ENCODE measurements at places on chromosomes 13 and 19.

GRCh38 chr13:108933061-108933460, 303.6 kb downstream of the MYO16 start:
- no peak for DNase-seq

DNA sequence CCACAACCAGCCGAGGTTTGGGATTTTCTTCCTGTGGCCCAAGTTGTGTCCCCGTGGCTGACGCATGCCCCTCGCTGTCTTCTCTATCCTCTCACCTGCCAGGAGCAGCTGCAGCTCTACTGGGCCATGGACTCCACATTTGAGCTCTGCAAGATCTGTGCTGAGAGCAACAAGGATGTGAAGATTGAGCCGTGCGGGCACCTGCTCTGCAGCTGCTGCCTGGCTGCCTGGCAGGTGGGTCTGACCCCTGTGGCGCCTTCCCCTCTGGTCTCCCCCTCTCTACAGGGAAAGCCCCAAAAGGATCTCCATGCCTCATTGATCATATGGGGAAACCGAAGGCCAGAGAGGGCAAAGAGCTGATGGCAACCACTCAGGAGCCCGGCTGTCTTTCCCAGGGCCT, 14.6 kb downstream of the CBLC start:
- DNase-seq: no peak

- DNase-seq: no peak
These were observed 59.1 kb downstream of the CEBPG start for GRCh38 chr19:33432446-33433170.

GRCh38 chr13:110853235-110853721, 61.6 kb downstream of the ANKRD10 start:
- no peak for DNase-seq

DNA sequence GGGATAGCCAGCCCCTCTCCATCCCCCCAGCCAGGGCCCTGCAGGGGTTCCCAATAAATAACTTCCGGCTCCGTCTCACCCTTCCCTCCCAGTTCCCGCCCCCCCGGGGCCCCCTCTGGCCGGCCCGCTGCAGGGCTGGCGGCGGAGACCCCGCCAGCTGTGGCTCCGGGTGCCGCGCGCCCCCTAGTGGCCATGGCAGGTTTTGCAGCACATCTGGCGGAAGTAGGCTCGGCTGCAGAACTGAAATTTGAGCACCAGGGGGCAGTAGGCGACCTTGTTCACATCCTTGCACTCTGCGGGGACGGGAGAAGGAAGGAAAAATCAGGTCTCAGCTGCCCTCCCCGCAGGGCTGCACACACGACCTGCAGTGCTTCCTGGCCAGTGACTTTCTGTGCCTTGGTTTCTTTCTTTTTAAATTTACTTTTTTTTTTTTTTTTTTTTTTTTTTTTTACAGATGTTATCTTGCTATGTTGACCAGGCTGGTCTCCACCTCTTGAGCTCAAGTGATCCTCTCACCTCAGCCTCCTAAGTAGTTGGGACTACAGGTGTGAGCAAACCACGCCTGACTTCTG, 3.6 kb upstream of the MYO1F start:
- DNase-seq: no peak

DNA sequence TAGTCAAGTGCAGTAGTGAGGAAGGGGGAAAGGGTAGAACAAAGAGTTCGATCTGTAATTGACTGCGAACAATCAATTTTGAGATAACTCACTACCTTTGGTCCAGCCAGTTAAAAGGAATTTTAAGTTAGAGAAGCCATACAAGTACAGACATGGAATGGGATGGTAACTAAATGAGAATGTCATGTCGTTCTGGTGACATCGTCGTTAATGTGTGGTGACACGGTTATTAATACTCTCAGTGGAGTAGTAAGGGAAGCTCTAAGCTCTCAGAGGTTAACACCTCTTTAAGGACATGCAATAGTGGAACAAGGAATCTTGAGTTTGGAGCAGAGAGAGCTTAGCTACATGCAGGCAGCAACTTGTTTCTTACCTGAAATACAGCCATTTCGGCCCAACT, 154.9 kb upstream of the KLF12 start:
- no peak for DNase-seq

DNA sequence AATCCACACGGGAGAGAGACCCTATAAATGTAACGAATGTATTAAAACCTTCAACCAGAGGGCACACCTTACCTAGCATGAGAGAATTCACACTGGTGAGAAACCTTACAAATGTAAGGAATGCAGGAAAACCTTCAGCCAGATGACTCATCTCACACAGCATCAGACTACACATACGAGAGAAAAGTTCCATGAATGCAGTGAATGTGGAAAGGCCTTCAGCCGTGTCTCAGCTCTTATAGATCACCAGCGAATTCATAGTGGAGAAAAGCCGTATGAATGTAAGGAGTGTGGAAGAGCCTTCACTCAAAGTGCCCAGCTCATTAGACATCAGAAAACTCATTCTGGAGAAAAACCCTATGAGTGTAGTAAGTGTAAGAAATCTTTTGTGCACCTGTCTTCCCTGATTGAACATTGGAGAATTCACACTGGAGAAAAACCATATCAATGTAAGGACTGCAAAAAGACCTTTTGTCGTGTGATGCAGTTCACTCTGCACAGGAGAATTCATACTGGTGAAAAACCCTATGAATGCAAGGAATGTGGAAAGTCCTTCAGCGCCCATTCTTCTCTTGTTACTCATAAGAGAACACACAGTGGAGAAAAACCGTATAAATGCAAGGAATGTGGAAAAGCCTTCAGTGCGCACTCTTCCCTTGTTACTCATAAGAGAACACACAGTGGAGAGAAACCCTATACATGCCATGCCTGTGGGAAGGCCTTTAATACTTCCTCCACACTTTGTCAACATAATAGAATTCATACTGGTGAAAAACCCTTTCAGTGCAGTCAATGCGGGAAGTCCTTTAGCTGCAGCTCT, 16.0 kb downstream of the ZNF582 start:
- DNase-seq: no peak

DNA sequence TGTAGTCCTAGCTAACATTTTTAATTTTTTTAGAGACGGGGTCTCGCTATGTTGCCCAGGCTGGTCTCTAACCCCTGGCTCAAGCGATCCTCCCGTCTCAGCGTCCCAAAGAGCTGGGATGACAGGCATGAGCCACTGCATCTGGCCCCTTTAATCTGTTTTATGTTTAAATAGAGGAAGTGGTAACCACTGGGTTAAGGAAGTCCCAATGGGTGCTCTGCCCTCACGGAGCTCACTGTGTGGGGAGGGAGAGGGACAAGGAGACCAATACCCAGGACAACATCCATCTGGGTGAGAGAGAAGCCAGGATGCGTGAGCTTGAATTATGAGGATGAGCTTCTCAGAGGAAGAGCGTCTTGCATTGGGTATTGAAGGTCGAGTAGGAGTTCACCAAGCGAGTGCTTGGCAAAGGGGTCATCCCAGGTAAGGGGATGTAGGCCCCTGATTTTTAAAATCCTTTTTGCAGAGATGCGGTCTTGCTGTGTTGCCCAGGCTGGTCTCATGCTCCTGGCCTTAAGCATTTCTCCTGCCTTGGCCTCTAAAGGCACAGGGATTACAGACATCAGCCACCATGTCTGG, 13.8 kb downstream of the YJU2 start:
- DNase-seq: no peak

- DNase-seq: no peak
These were observed 13.0 kb downstream of the CIC start for GRCh38 chr19:42281827-42282762.

GRCh38 chr13:108950333-108951010, 321.1 kb downstream of the MYO16 start:
- no peak for DNase-seq

GRCh38 chr19:12782424-12783290, 7.3 kb upstream of the HOOK2 start:
- no peak for DNase-seq

GRCh38 chr19:42683917-42684513, 56.3 kb downstream of the PSG3 start:
- DNase-seq: no peak

DNA sequence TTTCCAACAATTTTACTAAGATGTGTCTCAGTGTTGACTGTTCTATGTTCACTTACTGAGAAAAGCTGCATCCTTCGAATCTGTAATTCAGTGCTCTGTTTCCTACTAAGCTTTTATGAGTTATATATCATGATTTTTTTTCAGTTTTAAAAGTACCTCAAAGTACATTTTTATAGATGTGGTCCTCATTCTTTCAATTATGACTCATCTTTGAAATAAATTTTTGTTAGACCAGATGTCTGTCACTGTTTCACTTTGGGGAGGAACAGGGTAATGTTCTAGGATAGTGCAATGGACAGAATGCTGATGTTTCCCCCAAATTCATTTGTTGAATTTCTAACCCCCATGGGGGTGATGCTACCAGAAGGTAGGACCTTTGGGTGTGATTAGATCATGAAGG, 74.8 kb downstream of the NALCN start:
- no peak for DNase-seq

DNA sequence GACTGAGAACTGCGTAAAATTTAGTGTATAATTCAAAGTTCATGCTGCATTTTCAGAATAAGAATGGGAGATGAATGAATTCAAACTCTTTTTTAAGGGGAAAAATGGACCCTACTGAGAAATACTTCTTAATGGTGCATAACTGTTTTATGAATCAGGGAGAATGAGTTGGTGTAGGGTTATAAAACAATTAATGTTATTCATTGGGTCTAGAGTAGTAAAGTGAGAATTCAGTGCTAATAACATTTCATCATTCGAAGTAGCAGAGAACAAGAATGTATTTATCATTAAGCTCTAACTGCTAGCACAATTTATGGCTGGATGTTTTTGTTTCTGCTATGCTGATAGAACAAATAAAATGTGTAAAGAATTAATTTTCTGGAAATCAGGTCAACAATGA, 310.2 kb downstream of the SLITRK5 start:
- no peak for DNase-seq

DNA sequence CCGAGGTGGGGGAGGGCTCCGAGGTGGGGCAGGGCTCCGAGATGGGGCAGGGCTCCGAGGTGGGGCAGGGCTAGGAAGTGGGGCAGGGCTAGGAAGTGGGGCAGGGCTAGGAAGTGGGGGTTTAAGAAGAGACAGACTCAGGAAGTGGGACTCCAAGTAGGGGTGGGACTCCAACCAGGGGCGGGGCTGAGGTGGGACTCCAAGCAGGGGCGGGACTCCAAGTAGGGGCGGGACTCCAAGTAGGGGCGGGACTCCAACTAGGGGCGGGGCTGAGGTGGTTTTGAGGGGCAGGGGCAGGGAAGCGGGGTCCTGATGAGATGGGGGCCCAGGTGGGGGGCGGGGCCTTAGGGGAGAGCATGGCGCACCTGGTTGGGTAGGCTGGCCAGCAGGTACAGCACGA, 13.6 kb downstream of the CFD start:
- no peak for DNase-seq

DNA sequence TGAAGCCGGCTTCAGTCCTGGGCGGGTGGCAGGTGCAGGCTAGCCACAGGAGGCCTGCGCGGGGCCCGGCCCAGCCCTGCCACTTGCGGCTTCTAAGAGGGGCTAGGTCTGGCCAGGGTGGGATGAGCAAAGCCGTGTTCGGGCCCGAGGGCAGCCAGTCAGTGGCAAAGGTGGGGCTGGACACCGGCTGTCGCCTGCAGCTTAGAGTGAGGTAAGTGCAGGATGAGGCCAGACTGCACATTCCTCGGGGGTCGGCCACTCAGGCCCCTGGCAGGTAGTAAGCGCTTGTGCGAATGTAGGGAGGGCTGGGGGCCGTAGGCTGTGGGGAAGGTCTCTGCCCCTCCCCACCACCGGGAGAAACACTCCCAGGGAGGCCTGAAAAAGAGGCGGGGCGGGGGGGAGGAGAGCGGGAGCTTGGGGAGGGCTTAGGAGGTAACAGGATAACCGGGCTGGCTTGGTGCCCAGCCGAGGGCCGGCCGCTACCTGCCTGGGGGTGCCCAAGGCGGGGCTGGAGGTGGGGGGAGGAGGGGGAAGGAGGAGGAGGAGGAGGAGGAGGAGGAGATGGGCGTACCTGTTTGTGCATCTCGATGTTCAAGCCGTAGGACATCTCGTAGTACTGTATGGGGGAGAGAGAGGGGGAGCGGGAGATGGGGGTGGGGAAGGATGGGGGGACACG, 6.4 kb downstream of the TLE5 start:
- DNase-seq: no peak

DNA sequence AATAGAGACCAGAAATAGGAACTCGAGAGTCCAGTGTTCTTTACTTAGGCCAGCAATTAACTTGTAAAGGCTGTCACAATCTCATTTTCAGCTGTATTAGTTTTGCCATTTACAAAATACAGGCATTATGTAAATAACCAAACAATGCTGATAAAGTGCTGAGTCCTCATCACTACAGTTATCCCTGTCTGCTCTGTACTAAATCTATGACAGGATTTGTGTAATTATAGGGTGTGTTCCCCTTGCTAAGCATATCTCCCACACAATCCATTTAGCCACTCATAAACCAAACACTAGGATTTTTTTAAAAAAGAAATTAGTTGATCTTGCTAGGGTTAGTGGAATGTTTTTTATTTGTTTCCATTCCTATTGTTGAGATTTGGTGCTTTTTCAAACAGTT, 23.2 kb downstream of the PDX1 start:
- DNase-seq: no peak

DNA sequence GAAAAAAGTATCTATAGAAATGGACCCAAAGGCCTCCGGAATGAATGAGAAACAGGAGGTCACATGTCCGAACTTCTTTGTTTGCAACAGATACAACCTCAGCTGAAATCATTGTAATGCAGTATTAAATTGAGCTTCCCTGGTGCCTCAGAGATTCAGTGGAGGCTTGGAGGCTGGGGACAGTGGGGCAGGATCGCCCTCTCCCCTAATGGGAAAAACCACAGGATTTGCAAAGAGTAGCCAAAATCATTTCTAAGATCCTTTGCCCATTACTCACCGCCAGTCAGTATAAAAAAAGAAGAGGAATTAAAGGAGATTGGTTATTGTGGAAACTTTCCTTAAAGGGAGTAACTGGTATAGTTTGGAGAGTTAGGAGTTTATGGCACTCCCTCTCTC, 30.4 kb upstream of the IRS2 start:
- no peak for DNase-seq

GRCh38 chr19:51258165-51259160, 7.6 kb downstream of the SIGLECL1 start:
- DNase-seq: no peak

DNA sequence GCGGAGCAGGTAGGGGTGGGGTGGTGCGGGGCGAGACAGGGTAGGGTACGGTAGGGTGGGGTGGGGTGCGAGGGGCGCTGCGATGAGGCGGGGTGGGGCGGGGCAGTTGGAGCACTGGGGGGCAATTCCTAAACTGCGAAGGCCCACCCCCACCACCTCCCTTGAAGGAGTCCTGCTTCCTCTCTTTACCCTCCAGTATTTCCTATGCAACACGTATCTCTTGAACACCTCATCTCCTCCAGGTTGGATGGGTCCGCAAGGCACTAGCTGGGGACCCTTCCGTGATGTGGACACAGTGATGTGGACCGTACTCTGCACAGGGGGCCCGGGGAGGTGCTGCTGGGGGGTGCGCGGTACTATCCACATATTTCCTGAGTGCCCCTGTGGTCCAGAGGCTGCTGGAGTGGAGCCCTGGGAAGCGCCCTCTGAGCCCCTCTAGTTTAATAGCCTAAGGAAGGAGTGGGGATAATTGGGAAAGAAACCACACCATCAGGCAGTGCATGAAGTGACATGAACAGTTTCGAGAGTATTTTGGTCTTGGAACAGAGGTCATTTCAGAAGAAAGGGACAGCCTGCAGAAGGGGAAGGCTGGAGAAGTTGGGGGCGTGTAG, 1.1 kb downstream of the IL17D start:
- no peak for DNase-seq
